Transverse colon (tissue), 4 donors: ENCODE measurements at places on chromosomes 2 and 18. TPM values are rescaled to one million over a fixed set of nuclear protein-coding genes. Genes with fewer than 3 reads are reported as not detected.

- no peak for DNase-seq
Measured at GRCh38 chr2:217981971-217982370, 20.8 kb downstream of the TNS1 start.

DNA sequence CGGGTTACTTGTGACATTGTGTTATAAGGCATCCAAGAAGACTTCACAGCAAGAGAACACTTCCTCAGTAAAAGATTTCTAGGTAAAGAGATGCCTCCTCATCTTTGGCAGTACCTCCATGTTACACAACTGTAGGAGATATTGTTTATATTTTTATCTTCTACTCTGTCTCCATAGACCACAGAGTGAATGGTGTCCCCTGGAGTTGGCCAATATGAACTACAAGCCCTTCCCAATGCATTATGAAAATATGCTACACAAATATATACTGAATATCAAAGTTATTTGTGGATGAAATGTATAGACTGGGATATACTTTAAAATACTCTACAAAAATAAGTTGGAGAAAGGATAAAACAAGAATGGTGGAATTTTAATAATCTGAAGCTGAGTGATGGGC lies 46.7 kb downstream of the MBOAT2 start:
- DNase-seq, result no peak

DNA sequence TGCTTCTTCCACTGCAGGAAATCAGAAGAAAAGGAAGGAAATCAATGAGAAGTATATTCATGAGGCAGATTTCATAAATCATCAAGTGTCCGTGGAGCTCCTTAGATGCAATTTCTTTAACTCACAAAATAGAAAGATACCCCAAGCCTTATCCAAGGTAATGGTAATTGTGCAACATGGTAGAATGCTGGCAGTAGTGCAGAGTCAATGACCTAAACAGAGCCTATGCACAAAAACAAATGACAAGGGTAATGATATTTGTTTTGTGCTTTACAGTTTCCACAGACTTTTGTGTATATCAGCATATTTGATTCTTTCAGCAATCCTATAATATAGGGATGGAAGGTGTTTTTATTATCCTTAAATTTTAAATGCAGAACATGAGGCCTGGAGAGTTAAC lies 102.7 kb downstream of the SETBP1 start:
- DNase-seq, result no peak

- DNase-seq, result no peak
Measured at GRCh38 chr2:234163510-234164045, 113.1 kb downstream of the SPP2 start.

- DNase-seq, result no peak
Measured at GRCh38 chr2:228675091-228675490, 493.6 kb upstream of the SPHKAP start.

- DNase-seq, result no peak
Measured at GRCh38 chr2:100451734-100452133, 18.5 kb upstream of the NMS start.

DNA sequence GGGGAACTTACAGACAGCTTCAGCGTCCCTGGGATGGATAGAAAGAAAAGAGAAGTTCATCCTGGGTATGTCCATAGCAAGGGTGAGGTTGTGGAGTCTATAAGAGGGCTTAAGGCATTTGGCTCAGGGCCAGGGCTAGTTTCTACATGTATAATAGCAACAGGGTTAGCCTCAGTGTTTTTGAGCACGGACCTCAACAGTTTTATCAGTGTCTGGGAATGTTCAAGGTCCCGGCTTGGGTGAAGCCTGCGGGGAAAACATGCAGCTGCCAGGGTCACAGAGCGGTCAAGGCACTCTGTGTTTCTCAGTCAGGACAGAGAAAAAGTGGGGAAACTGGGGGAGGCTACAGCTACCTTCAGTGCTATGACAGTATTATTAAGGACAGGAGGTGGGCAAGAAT lies 427.7 kb upstream of the HS6ST1 start:
- DNase-seq, result no peak

DNA sequence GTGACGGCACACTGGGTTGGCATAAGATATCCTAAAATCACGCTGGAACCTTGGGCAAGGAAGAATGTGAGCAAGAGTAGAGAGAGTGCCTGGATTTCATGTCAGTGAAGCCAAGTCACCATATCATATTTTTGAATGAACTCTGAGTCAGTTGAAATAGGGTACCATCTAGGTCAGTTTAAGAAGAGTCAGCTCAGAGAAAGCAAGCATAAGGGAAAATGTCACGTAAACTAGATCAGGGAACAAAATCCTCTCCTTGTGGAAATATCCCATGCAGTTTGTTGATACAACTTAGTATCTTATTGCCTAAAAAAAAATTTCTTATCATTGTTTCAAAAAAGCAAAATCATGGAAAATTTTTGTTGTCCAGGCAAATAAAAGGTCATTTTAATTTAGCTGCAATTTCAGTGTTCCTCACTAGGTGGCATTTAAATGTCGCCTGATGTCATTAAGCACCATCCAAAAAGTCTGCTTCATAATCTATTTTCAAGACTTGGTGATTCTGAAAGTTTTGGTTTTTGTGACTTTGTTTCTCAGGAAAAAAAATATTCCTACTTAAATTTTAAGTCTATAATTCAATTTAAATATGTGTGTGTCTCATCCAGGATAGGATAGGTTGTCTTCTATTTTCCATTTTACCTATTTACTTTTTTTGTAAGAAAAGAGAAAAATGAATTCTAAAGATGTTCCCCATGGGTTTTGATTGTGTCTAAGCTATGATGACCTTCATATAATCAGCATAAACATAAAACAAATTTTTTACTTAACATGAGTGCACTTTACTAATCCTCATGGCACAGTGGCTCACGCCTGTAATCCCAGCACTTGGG lies 19.6 kb downstream of the RSAD2 start:
- no peak for DNase-seq

- no peak for DNase-seq
Measured at GRCh38 chr2:224591220-224591619, 6.1 kb upstream of the CUL3 start.

DNA sequence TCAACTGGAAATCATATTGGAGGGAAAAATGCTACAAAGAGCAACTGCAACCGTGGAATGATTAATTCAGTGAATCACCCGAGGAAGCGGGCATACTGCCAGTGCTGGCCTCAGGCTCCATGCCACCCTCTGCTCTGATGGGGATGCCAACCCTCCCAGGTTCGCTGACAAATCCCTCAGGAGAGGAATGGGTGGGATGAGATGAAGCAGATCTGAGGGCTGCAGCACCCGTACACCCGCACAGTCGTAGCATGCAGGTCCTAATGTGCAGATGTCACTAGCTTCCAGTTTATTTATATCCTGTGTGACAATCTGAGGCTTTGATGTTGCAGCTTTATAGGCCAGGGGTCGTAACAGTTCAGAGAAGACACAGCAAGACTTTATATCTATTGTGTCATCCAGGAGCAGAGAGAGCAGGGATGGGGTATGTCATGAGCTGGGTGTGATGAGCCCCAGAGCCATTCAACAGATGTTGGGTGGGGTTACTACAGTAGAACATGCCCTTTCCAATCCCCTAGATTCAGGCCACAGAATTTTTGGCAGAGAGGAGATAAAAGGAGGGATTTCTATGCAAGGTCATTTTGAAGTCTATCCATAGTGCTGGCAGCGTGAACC lies 44.6 kb downstream of the DPP4 start:
- DNase-seq, result no peak

- DNase-seq, result no peak
Measured at GRCh38 chr2:199449455-199449854, 8.3 kb downstream of the SATB2 start.

DNA sequence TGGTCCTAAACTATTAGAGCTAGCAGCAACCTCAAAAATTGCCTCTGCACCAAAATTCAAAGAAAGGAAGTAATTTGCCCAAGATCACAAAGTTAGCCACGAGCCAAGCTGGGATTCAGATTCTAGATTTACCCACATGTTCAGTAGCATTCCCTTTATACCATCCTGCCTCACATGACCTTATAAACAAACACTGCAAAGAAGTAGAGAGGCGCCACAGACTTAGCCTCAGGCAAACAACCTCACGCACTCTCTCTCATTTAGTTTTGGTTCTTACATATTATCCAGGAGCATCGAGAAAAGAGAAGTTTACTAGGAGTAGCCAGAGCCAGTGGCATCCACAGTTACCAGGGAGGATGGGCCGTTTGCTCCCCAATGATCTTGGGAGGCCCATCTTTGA lies 226.6 kb downstream of the OSR1 start:
- DNase-seq, result no peak

- DNase-seq, result no peak
Measured at GRCh38 chr2:183163821-183164649, 39.8 kb downstream of the NUP35 start.

DNA sequence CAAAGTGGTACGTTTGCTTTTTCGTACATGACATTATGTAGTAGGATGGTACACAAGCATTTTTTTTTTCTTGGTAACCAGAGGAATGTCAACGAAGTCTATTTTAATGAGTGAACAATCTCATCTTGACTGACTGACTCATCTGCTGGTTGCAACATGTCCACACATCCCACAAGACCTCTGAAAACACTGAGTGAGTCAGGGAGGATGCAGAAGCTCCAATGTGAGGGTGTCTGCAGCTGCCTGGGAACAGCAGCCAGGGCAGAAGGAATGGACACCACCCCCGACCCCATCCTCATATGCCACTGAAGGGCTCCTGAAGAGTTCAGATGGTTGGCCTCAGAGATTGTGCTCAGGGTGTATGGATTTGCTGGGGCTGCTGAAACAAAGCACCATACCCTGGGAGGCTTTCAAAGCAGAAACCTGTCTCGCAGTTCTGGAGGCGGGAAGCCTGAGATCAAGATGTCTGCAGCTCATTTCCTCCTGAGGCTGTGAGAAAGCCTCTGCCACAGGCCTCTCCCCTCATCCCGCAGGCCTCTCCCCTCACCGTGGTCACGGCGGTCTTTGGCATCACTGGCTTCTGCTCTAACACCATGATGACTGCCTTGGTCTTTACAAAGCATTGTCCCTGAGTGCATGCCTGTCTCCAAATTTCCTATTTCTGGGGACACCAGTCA lies 124.6 kb downstream of the LRATD1 start:
- no peak for DNase-seq

- no peak for DNase-seq
Measured at GRCh38 chr2:182173944-182174622, 188.4 kb downstream of the PPP1R1C start.

DNA sequence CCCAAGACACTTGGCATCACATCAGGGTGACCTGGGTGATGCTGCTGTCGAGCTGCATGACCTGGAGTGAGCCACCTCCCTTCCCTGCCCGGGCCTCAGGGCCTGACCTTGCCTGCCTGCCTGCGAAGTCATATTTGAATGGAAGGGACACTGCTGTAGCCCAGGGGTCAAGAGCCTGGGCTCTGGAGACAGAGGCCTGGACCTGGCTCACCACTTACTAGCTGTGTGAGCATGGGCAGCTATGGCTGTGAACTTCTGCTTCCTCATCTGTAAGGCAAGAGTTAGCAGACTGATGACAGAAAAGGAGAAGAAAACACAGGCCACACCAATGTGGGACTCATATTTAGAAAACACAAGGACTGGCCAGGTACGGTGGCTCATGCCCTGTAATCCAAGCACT lies 118.7 kb downstream of the ZFP36L2 start:
- no peak for DNase-seq

DNA sequence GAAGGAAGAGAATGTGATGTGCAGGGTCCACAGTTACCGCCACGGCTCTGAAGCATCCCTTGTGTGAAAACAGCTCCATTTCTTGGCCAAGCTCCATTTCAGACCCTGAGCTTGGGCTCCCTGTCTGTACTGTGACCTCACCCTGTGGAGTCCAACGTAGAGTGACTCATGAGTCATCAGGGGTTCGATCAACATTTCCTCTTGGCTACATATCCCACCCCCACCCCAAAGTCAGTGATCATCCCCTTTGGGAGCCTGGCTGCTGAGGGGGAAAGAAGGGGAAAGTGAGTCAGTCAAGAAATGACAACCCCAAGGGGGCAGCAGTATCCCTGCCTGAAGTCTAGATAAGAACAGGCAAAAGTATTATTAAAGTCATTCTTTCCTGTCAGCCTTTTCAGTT lies 62.2 kb downstream of the PAPOLG start:
- DNase-seq, result no peak

- no peak for DNase-seq
Measured at GRCh38 chr2:96089356-96090195, 26.8 kb downstream of the ADRA2B start.

SERPINB3 gene
- not detected for total RNA-seq

ELOA2 gene
- total RNA-seq, result not detected

ADD2 gene
- 1.4 TPM for total RNA-seq

LRP2 gene
- not detected for total RNA-seq

RFX8 gene
- not detected for total RNA-seq

ASB18 gene
- not detected for total RNA-seq

MC5R gene
- total RNA-seq, result not detected
